NCI-H1092 treated with DMSO at 0.1 percent for 48 hours (cell line): ENCODE measurements at places on chromosomes 1 and 21.

GRCh38 chr1:5798151-5798730 lies 194.0 kb downstream of the NPHP4 start:
- DNase-seq: no peak

DNA sequence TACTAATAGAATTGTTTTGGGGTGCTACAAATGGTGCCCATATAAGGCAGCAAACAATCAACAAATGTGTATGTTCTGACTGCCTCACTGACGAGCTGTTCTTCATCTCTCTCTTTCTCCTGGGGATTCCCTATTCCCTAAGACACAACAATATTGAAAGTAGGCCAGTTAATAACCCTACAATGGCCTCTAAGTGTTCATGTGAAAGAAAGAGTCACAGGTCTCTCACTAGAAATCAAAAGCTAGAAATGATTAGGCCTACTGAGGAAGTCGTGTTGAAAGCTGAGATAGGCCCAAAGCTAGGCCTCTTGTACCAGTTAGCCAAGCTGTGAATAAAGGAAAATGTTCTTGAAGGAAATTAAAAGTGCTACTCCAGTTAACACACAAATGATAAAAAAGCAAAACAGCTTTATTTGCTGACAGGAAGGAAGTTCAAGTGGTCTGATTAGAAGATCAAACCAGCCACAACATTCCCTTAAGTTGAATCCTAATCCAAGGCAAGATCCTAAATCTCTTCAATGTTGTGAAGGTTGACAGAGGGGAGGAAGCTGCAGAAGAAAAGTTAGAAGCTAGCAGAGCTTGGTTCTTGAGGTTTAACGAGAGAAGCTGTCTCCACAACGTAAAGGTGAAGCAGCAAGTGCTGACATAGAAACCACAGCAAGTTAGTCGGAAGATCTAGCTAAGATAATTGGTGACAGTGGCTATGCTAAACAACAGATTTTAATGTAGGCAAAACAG lies 26.3 kb downstream of the ATP2B4 start:
- DNase-seq: no peak

DNA sequence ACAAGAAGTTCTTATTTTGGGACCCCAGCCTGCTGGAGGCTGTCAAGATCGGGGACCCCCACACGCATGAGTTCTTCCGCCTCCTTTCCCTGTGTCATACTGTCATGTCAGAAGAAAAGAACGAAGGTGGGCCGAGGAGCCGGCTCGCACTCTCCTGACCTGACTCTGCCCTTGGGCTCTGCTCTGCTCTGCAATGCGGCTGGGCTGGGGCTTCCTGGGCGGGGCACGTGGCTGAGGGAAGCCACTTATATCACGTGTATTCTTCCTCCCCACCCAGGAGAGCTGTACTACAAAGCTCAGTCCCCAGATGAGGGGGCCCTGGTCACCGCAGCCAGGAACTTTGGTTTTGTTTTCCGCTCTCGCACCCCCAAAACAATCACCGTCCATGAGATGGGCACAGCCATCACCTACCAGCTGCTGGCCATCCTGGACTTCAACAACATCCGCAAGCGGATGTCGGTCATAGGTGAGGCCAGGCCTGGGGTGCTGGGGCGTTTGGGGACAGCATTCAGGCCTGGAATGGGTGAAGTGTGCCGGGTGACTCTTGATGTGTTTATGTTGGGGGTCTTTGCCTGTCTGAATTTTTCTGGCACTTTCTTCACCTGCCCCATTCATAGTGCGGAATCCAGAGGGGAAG lies 17.6 kb downstream of the ATP8B2 start:
- no peak for DNase-seq

- DNase-seq: no peak
These were observed 18.5 kb upstream of the EPHA2 start for GRCh38 chr1:16174261-16174868.

- no peak for DNase-seq
These were observed 57.7 kb upstream of the DPT start for GRCh38 chr1:168786476-168787330.

DNA sequence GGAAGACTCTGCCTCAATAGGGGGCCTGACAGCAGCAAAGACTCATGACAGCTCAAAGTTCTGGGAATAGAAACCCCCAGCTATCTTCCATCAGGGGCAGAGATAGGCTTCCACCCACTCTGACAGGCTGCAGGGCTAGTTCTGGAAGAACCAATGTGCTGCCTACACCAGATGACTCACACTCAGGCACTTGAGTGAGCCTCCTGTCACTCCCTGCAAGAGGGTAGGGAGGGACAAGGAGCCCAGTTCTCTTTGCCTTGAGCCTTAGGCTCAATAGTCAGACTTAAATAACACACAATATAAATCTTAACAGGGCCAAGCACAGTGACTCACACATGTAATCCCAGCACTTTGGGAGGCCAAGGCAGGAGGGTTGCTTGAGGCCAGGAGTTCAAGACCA lies 386.4 kb downstream of the HHAT start:
- no peak for DNase-seq

DNA sequence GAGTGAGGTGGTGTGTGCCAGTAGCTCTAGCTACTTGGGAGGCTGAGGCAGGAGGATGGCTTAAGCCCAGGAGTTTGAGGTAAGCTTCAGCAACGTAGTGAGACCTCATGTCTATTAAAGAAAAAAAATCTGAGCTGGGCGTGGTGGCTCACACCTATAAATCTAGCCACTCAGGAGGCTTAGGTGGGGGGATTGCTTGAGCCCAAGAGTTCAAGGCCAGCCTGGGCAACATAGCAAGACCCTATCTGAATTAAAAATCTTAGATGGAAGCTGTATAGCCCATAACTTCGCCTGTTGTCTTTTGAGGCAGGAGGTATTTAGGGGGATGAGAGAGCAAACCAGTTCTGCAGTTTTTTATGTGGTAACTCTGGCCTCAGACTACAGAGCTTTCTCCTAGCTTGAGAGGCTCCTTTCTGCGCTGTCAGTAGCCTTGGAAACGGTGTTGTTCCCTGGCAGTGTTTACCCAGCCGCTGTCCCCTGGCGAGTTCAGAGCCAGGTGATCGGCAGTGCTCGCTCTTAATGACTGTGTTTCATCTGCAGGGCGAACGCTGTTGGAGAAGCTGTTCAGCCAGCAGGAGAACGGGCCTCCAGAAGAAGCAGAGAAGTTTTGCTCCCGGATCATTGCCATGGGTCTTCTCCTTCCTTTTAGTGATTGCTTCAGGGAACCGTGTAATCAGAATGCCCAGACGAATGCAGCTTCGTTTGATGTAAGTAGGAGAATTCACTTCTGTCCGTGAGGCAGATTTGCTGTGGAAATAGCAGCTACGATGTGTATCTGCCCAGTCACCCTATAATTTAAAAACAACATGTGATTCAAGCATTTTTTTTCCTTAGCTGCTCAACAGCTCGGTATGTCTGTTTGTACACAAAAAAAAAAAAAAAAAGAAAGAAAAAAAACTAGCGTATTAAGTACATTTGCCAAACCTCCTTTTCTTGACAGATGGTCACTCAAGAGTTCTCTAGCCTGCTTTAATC lies 31.2 kb downstream of the FMN2 start:
- DNase-seq: peak; percentile 98

DNA sequence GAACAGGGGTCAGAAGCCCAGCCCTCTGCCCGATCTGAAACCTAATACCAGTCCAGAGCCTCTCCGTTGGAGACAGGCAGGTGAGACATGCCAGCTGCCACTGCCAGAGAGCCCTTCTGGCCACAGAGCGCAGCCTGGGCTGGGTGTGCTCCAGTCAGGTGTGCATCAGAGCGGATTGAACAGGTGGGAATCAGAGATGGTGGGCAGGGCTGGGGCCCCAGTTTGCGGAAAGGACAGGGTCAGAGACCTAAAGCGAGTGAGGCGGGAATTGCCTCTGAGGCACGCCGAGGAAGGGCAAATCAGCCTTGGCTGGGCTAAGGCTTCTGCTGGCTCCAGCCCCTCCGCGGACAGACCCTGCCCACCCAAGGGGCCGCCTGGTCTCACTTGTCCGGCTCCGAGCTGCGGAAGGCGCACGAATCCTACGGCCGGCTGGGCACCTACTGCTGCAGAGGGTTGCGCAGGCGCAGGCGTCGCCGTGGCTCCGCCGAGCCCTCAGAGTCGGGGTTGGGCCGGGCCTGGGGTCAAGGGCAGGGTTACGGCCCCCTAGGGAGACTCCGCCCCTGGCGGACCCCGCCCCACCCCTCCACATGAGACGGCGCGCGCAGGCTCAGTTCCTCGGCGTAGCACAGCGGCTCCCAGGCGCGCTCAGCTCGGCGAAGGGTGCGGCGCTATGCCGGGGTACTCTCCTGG lies 10.3 kb downstream of the CPLANE2 start:
- DNase-seq: no peak

- peak; percentile 80 for DNase-seq
These were observed 540 bp upstream of the C1orf198 start for GRCh38 chr1:230868736-230869385.

DNA sequence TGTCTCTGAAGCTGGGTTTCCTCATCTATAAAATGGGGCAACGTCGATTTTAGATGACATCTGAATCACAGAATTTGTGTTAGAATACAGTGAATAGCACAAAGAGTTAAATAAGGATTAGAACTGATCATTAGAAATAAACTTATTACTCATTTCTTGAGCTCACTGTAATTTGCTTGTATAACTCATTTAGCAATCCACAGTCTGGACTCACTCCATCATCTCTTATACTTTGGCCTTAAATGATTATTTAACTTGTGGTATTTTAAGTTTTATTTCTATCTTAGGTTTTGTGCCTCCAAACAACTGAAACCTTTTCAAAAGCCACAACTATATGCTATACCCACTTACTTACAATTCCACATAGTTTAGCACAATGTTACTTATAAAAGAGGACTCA lies 128.0 kb downstream of the CDC42BPA start:
- DNase-seq: no peak

DNA sequence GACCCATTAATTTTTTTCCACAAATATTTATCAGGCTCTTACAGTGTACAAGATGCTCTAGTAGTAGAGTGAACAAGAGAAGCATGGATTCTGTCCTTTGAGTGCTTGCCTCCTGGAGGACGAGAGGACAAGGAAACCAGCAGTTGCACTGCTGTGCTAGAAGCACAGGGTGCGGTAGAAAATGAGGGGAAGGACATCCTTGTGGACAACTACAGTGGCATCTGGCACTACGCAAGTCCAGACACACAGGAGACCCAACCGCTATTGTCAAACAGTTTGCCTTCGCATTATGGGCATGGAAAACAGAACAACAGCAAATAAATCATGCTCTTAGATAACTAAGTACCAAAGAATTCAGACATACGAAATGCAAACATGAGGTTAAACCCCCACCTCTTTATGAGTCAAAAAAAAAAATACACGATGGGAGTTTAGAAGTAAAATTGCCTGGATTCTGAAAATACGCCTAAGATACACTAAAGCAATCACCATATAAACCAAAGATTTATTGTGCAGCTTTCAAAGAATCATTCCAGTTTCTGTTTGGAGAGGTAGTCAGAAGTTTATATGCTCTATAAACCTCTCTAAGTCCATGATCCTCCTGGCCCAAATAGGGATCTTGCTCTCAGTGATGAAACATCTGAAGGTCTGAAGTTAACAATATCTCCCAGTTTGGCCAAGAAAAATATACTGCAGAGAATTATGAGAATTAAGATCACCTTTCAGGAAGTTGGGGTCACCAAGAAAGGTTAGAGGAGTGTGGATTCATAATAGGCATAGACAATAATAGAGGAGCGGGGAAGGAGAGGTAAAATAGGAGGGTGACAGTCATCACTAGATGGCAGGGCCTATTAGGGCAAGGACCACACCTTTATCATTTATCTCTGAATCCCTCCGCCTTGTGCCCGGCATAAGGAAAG lies 307.8 kb downstream of the NFIA start:
- DNase-seq: no peak

DNA sequence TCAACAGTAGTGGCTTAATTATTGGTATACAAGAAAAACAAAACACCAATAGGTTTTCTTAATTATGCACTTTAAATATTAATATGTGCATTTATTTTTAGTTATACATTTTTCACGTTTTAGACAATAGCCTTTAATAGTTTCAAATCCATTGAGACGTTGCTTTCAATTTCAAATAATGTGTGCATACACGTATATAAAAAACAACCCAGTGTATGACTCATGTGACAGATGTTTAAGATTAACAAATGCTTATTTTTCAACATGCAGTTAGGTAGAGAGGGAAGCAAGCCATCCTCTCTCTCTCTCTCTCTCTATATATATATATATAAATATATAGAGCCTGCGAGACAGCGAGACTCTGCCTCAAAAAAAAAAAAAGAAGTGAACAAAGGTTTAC lies 24.3 kb downstream of the EYA3 start:
- DNase-seq: no peak

GRCh38 chr1:24825174-24825573 lies 79.9 kb downstream of the CLIC4 start:
- DNase-seq: no peak

DNA sequence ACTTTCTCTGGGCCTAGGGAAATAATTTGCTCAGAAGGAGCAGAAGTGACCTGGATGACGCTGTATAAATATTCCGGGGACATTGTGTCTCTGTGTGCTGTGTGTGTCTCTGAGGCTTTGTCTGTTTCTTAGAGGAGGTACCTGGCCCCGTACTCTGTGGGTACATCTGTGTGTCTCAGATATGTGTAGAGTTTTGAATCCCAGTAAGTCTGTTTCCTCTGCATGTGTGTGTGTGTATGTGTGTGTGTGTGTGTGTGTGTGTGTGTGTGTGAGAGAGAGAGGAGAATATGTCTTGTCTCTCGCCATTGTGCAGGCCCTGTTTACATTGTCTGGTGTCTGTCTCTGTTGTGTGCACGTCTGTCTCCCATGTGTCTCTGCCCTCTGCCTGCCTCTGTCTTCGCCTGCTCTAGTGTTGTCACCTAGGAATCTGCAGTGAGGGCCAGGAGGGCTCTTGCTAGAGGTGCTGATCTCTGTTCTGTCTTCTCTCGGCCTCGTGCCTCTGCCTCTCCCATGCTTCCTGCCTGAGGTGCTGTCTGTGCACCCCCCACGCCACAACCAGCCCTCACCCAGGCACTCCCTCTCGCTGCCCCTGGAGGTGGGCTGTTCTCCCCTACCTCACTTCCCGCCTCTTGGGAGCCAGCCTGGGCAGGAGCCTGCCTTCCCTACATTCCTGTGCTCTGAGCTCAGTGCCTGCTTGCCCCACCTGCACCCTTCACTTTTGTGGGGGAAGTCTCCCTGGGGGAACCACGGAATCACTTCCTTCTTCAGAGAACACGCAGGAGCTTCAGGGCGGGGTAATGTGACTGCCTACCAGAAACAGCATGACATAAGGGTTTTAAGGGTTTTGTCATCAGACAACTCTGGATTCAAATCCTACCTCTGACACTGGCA lies 5.9 kb downstream of the MAP7D1 start:
- no peak for DNase-seq
